Transverse colon (tissue), 4 donors: ENCODE measurements at places on chromosomes 3 and 15.

DNA sequence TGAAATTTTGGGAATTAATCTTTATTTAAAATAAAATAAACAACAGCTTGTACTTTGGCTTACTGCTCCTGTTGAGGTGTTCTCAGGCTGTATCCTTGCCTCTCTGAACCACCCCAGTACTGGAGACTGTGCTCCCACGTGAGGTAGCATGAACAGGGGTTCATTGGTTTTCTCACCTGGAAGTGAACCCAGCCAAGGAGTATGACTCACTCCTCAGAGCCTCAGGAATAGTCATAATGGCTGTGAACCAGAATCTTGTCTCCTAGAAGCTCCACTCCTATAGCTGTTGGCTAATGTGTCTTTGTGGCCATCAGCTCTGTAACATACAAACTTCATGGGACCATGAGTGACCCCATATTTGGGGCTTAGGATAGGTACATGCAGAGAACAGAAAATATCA is 122.5 kb upstream of the ST8SIA2 start:
- DNase-seq, result no peak

DNA sequence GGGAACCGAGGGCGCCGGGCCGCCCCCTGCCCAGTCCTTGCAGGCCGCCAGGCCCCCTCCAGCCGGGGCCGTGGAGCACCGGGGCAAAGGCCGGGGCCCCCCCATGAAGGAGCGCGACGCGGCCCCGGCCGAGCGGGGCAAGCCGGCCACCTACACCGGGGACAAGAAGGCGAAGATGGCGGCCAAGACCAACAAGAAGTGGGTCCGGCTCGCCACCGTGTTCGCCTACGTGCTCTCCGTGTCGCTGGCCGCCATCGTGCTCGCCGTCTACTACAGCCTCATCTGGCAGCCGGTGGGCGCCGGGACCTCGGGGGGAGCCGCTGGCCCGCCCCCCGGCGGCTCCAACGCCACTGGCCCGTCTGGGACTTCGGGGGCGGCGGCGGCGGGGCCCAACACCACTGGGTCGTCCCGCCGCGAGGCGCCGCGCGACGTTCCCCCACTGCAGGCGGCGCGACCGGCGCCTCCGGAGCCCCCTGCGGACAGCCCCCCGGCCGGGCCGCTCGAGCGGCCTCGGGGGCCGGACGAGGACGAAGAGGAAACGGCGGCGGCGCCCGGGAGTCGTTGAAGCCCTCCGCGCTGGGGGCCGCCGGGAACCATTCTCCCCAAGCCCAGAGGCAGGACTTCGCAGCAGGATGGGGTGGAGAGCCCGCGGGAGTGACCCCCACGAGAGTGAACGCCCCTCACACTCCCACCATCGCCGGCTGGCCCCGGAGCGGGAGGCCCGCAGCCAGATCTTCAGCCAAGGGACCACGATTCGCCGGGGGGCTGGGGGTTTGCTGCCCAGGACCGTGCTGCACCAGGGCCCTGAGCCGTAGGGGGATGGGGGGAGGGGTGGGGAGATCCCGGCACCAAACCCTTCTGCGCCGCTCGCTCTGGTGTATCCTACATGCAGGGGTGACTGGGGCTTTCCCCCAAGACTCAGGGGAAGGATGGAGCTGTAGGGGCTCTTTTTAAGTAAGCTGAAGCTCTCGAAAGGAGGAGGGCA is 753 bp downstream of the INAFM2 start:
- no peak for DNase-seq

DNA sequence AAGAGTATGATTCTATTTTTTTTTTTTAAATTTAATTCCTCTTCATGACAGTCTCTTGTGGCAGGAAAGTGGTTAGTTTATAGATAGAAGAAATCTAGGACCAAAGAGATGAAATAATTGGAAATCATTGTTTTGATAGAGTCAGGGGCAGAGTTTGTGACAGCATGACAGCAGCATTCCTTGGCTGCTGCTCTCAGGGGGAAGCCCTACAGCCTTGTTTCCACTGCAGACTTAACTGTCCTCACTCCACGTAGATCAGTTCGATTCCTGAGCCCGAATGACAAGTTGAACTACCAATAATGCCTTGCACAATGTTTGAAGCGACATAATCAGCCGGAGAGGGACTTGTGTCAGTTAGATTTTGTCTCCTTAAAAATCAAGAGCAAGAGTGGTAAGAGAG is 189.0 kb upstream of the ICE2 start:
- DNase-seq, result no peak

DNA sequence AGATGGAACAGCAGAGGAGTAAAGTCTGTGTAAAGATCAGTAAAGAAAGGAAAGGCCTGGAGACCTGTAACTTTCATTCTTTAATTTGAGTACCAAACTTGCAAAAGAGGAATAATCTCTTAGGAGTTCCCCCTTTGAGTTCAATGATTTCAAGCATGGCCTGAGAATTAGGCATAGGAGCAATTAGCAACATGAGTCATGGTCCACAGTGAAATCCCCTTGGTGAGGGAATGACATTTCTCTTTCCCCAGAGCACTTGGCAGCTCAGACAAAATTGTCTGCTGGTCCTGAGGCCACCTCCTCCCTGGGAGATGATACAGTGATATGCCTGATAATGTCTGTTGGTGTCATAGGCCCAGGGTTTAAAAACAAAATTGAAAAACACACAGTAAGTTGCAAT is 81.4 kb upstream of the CRBN start:
- no peak for DNase-seq

DNA sequence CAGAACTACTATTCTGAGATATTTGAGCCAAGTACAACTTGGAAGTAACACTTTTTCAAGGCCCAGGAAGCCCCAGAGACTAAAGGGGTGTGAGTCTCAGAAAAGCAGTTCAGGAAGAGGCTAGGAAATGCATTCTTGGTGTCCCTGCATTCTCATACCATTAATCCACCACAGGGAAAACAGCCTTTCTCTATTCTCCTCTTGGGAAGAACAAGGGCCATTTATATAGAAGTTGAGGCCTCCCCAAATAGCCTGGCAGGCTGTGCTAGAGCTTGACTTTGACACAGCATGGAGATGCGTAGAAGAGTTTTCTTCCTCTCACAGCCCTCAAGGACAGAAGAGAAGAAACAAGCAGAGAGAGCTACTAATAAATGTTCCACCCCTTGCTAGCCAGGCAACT is 5.5 kb upstream of the NR2C2 start:
- DNase-seq, result no peak
